Sigmoid colon (tissue), 7 donors: ENCODE measurements at places on chromosomes 16 and 17. TPM values are rescaled to one million over a fixed set of nuclear protein-coding genes. Genes with fewer than 3 reads are reported as not detected.

DNA sequence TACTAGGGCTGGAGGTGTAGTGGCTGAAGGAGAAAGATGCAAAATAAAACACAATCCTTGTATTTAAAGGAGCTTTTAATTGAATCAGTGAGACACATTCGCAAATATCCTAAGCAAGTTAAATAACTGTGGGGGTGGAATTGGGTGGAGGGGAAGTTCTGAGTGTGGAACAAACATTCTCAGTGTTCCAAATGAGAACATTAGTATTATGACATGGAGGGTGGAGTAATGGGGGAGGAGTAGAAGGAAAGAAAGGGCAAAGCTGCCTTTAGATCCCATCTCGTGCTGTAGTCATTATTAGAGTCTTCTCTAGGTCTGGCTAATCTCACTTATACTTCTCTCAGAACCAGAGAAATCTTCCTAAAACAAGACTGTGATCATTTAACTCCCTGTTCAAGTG, 169.7 kb downstream of the ANKFN1 start:
- no peak for DNase-seq

GRCh38 chr16:10946308-10946707, 1.9 kb downstream of the CLEC16A start:
- DNase-seq = no peak

GRCh38 chr17:66567234-66568170, 265.1 kb downstream of the PRKCA start:
- peak; percentile 87 for DNase-seq

GRCh38 chr17:78777881-78778280, 4.2 kb downstream of the CYTH1 start:
- DNase-seq = peak; percentile 18

DNA sequence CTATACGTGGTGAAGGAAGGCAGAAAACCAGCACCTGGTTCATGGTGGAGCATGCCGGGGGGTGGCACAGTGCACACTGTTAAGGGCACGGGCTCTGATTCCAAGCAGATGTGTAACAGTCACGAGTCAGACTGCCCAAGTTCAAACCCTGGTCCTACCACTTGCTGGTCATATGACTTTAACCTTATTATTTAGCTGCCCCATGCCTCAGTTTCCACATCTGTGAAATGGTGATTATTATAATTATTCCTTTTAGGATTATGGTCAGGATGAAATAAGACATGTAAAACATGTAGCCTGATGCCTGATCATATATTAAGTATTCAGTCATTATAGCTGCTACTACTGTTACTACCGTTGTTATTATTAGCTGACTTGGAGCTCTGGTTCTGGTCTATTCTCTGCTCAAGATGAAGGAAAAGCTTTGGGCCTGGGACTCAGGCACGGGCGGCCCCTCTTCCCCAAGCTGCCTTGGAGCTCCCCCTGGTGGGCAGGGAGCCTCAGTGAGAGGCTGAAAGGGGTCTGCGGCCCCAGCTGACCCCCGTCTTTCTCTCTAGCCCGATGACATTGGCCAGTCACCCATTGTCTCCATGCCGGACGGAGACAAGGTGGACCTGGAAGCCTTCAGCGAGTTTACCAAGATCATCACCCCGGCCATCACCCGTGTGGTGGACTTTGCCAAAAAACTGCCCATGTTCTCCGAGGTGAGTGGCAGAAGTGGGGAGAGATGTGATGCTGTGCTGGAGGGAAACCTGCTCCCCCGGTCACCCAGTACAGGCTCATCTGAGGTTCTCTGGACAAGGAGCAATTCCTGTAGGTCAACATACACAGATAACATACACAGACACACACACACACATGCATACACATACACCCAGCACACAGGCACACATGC, 14.0 kb downstream of the NR1D1 start:
- no peak for DNase-seq

DNA sequence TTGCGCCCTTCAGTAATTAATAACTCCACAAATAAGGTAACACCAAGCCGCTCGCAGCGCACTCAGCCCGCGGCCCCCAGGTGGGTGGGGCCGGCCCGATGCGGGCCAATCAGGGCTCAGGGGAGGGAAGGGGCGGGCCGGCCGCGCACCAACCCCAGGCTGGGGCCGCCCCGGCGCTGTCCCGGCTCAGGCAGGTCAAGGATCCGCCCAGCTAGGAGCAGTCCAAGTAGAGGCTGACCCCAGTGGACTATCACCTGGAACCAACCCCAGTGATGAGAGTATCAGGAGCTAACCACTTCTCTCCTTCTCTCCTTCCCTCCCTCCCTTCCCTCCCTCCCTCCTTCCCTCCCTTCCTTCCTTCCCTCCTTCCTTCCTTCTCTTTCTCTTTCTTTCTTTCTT, 110.8 kb downstream of the C16orf78 start:
- DNase-seq = peak; percentile 91

DNA sequence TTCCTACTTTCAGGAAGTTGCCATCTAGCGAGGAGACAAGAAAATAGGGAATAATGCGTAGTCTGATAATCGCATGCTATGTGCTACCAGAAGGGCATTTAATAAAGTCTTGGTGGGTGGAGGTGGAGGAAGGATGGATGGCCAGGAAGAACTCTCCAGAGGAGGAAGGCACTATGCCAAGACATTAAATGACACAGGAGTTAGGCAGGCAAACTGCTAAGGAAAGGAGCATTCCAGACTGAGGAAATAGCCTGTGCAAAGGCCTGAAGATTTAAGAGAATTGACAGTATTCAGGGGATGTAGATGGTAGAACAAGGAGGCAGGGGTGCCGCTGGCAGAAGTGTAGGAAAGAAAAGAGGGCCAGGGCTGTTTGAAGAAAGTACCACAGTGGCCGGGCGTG, 19.3 kb upstream of the ARHGAP44 start:
- no peak for DNase-seq

DNA sequence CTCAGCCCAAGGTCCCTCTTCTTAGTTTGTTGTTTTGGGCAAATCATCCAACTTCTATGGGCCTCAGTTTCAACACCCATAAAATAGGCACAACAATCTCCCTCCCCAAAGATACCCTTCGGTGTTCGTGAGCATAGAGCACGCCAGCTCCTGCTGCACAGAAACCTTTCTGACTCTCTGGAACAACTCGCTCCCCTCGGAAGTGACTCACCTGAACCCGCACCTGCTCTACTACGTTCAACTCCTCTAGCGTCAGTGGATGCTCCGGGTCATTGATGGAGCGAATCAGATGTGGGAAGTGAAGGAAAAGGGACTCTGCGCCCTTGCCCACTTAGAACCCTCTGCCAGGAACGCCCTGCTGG, 445 bp downstream of the CIAO2B start:
- DNase-seq = no peak

DNA sequence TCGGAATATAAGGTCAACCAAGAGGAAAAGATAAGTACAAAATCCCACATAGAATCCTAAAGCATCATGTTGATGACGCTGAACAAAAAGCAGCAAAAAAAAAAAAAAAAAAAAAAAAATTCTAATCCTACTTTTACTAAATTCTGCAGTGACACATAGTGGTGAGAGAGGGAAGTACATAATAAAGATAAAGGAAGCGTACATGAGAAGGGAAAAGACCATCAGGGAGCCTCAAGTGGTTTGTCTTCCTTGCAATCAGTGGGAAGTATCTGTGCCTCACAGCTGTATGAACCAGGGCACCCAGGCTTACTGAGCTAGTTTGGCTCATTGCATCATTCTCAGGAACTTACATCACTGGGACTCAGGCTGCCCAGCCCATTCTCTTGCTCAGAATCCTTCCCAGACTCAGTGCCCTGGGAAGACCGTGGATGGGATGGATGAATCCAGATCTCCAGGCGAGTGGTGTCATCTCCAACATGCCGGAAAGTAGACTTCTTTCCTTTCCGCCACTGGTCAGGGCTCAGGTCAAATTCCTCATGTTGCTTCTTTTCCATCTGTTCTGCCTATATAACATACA, 21.2 kb downstream of the SMG6 start:
- DNase-seq = no peak

- DNase-seq = no peak
Observed at GRCh38 chr16:75100603-75100990, 16.0 kb downstream of the LDHD start.

DNA sequence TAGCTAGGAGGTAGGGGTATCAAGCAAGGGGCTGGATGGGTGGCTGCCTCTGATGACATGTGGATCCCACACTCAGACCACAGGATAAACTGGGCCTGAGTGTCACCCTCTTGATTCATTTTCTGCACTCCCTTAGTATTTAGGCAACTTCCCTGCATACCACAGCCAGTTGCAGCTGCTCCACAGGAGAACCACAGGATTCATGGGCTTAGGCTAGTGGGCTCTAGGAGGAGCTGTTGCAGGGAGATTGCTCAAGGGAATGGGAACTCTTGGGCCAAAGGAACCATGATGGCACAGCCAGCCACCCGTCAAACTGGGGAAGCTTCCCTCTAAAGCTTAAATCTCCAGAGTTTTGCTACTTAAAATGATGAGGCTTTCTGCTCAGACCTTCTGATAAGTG, 269.7 kb upstream of the ASIC2 start:
- DNase-seq = no peak

- DNase-seq = no peak
Observed at GRCh38 chr16:2078096-2078495, 30.3 kb downstream of the TSC2 start.

DNA sequence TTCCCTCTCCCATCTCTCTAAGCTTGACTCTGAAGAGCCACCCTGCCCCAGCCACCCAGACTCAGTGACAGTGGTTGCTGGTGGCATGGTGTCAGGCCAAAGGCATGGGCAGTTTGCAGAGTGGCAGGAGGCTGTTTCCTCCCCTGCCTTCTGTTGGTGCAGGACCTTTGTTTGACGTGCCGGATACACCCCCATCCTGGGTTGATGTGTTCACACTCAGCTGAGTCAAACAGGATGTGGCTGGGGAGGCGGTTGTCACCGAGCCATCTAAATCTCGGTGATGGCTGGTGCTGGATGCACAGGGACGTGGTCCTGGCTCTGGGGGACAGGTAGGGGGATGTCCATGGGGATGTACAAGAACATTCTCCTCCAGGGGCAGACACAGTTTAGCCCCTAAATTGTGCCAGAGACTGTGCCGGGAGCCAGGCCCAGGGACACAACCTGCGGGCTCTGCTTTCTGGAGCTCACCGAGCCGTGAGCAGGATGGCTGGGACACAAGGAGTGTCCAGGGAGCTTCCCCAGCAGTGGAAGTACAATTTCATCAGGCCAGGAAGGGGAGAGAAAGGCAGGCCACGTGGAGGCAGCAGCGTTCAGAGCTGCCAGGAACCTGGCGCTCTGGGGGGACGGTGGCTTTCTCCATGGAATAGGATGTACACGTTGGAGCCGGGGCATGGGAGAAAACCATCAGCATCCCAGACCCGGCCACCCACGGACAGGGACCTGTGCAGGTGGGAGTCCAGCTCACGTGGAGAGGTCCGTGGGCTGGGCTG, 264.2 kb downstream of the SEC14L1 start:
- no peak for DNase-seq

- no peak for DNase-seq
Observed at GRCh38 chr16:79932572-79932971, 332.0 kb upstream of the MAF start.

DNA sequence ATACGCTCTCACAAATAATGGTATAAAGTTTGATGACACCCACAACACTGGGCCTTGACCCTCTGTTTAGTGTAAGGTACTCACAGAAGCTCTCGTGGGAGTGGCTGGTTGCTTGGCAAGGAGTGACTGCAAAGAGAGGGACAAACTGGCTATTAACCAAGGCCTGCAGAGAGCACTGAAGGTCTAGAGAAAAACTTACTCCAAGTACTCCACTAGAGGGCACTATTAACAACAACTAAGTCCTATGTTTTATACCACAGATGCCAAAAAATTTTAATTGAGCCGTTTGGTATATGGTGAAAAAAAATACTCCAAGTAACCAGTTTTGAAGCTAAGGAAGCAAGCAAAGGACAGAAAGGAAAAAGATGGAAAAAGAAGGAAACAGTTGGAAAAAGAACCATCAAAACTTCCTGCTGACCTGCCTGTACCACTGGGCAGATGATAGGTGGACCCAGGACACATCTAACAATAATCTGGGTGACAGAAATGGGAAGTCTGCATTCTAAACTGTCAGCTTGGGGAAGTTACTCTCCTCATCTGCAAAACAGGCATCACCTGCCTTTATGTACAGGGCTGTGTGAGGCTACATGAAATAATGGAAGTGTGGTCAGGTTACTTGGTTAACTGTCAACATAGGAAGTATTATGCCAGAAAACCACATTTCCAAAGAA, 23.2 kb downstream of the DYNC1LI2 start:
- DNase-seq = peak; percentile 67

GRCh38 chr17:65092262-65092661, 35.7 kb upstream of the GNA13 start:
- no peak for DNase-seq

GRCh38 chr17:7136266-7136877, 21.8 kb upstream of the ASGR2 start:
- peak; percentile 80 for DNase-seq

DNA sequence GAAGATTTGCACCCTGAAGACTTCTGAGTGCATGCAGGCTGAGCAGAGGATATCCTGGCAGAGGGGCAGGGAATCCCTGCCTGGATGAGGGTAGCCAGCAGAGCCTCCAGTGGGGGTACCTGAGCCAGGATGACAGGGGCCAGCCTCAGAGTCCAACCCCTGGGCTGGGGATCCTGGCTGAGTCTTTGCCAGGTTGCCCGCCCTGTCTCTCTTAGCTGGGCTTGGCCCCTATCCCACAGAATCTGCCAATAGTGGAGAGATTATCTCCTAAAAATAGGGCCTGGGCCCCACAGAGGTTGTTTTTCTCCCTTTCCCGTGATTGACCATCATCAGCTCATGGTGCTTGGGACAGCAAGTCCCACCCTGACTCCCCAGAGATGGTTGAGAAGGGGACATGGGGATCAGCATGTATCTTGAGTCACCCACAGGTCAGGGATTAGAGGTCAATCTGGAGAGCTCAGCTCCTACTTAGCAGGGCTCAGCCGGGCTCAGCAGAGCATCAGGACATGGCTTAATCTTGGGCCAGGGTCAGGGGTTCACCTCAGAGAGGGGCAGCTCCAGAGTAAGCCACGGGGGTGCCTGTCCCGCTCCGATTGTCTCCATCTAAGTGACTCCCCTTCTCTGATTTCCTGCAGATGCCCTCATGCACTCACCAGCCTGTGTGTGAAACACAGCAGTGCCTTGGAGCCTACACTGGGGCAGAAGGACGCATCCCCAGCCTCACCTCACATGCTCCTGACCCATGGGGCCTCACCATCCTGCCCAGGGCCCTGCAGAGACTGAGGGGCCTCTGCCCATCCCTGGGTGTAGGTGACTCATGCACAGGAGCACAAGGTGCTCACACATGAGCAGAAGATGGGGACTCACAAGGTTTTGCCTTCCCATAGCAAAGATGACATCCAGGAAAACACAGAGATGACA, 11.5 kb downstream of the CDH16 start:
- DNase-seq = no peak

GRCh38 chr17:20952183-20952582, 90.6 kb downstream of the USP22 start:
- DNase-seq = no peak

GRCh38 chr16:3576211-3576610, 992 bp downstream of the NLRC3 start:
- DNase-seq = no peak

The CACNG1 gene
- not detected for polyA plus RNA-seq

The KLHL11 gene
- polyA plus RNA-seq = 0.46 TPM

The TPPP3 gene
- 13.6 TPM for polyA plus RNA-seq

The TNFRSF17 gene
- polyA plus RNA-seq = 1.8 TPM

The PRSS21 gene
- not detected for polyA plus RNA-seq

The GSDMA gene
- polyA plus RNA-seq = not detected

The DNAH17 gene
- polyA plus RNA-seq = not detected

The DNASE1L2 gene
- polyA plus RNA-seq = not detected

The WNT9B gene
- polyA plus RNA-seq = not detected

The HNF1B gene
- polyA plus RNA-seq = 9.6 TPM

The STUB1 gene
- 104 TPM for polyA plus RNA-seq

The ABI3 gene
- 15.2 TPM for polyA plus RNA-seq

The HOXB7 gene
- polyA plus RNA-seq = 67.3 TPM

The MYO19 gene
- polyA plus RNA-seq = 19.2 TPM

The FAM20A gene
- 0.46 TPM for polyA plus RNA-seq

The CCL16 gene
- polyA plus RNA-seq = not detected
